B cell (primary cell): ENCODE measurements at places on chromosomes 5 and 9. TPM values are rescaled to one million over a fixed set of nuclear protein-coding genes. Genes with fewer than 3 reads are reported as not detected.

GRCh38 chr5:8473827-8474568, 605.0 kb downstream of the MTRR start:
- no peak for DNase-seq

GRCh38 chr9:132957805-132958204, 13.4 kb upstream of the TSC1 start:
- DNase-seq, result no peak

DNA sequence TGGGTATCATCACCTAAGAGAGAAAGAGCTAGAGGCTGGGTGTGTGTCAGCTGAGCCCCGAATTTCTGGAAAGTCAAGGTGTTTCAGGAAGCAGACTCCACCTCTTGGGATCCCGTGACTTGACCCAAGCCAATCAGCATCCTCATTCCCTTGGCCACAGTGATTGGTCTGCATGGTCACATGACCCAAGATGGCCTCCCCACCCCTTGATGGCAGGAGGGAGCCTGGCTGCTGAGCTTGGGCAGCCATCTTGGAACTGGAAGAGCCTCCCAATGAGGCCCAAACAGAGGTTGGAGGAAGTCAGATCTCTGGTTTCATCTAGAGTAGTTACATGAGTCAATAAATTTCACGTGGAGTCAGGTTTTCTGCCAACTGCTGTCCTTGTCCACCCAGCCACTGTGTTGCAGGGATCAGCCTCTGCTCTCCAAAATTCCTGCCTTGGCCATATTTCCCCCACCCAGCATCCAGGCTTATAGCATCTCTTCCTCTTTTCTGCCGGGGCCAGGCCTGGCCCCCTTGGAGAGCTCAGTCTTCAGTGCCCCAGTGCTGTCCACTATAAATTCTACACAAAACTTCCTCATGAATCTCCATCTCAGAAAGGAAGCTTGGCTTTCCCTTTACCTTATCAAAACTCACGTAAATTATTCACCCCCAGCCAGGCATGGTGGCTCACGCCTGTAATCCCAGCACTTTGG, 17.2 kb upstream of the SUSD3 start:
- DNase-seq, result no peak

DNA sequence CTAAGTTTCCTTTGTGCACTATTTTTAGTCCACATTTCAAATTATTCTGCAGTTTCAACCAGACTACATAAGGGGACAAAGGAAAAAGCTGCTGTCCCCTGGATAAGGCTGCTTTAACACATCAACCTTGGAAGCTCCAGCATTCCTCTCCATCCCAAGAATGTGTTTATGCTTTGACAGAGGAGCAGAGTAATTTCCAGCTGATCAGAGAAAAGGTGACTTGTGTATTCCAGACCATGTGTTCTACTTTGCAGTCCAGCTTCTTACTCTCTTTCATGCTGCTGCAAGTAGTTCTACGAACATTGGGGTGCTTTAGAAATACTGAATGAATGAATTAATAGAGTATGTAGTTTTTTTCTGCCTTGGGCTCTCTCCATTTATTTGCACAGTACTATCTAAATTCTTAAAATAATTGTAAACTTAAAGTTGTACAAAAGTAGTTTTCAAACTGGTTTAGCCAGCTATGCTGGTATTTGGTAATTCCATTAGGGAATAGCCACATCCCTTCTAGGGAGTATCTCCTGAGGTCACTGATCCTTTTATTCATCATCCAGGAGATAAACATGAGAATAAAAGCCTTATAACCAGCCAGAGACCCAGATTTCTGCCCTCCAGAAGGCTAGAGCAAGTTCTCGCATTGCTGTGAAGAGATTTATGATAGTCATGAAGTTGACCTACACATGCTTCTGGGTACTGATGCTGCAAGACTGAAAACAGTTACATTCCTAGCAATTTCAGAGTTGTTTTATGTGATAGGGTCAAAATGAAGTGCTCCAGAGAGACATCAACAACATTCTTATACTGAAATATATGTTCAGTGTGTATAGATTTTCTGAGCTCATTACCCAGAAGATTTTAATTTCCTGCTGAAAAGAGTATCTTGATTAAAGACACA, 215.2 kb downstream of the COMMD10 start:
- DNase-seq, result no peak

DNA sequence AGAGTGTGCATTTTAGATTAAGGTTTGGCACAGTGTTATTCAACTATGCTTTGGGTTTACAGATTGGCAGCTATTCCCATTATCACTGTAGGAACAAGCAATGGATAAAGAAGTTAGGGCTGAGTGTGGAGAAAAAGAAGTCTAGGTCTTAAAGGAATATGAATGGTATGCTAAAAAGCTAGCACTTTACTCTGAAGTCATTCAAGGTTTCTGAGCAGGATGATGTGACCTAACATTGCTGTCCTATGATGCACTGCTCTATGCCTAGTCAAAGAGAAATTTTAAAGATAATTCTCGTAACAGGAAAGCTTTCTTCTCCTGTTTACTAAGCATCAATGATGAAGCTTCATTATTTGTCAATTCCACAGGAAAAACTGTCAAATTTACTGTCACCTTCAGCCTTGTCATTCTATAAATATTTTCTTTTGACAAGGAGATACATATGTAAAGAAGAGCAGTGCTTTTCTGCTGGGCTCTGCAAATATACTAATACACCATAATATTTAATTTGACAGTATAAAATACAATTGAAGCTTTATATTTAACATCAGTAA, 476.1 kb upstream of the PTPRD start:
- DNase-seq, result no peak

DNA sequence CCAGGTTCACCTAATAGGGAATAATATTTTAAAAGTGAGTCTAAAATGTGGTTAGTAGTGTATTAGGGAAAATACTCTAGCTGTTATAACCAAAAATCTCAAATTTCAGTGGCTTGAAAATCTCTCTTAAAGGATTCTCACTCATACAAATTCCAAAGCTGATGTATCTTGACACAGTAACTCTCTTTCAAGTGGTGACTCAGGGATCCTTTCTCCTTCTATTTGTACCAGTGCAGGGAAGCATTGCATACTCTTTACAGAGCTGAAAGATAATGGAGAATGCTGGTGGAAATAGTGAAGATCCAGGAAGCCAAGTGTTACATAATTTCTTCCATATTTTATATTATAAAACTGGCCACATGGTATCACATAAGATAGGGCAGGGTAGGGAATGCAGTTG, 560.2 kb upstream of the CDH9 start:
- no peak for DNase-seq

- no peak for DNase-seq
Observed at GRCh38 chr9:9996259-9996658, 616.5 kb downstream of the PTPRD start.

GRCh38 chr5:140565024-140565779, 574 bp downstream of the SLC35A4 start:
- DNase-seq, result no peak

- no peak for DNase-seq
Observed at GRCh38 chr9:81719972-81720371, 30.6 kb upstream of the TLE1 start.

DNA sequence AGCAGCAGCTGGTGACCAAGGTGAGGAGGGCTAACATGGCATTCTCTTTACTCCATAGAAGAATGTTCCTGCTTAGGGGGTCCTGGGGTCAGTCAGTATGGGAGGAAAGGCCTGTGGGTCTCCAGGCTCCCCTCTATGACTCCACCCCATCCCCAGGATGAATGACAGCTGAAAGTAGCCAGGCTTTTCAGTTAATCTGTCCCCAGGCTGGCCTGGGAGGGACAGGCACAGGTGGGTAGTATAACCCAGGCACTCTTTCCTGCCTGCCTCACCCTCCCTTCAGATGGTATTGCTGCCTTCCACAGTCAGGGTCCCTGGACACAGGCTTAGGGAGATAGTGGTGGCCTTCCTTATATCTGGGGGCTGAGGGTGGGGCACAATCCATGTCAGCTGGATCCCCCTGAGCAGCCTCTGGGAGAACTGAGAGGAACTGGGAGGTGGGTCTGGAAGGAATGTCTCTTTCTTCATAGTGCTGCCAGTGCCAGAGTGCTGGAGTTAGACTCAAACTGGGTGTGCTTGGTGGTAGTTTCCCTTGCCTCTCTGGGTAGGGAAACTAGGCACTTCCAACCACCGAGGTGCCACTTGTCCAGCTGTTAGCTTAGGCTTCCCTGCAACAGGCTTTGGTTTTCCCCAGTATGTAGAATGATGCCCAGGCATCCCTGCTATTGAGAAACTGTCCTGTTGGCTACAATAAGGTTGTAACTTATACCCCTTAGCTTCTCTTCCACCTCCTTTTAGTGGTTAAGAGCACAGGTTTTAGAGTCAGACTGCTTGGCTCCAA, 27.8 kb downstream of the LARP1 start:
- no peak for DNase-seq

DNA sequence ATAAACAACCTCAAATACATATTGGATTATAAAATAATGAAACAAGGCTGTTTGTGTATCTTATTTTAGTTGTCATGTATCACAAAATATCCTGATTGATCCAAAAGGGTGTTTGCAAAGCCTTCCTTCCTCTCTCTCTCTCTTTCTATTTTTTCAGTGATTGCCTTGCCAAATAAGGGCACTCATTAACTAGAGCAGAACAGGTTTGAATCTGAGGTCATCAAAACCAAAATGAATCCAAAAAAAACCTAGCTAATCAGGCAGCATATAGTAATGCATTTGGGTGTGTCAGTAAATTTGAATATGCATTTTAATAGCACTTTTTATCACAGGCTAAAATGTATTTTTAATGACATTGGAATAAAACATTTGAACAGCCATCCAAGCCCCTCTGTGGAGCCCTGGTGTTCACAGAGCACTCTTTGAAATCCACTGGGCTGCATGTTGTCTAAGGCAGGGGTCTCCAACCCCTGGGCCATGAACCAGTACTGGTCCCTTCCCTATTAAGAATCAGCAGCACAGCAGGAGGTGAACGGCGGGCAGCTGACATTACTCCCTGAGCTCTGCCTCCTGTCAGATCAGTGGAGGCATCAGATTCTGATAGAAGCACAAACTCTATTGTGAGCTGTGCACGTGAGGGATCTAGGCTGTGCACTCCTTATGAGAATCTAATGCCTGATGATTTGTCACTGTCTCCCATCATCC, 171.8 kb upstream of the RAI14 start:
- no peak for DNase-seq

DNA sequence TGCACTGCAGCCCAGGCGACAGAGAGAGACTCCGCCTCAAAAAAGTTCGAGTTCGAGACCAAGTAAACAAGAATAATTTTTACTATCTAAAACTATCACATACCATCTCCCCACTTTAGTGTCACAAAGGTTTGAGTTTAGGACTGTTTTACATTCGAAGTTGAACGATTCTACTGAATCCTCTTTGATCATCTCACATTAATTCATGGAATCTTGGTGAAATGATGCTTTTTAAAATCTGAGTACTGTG, 715 bp upstream of the RPS6 start:
- DNase-seq, result no peak

DNA sequence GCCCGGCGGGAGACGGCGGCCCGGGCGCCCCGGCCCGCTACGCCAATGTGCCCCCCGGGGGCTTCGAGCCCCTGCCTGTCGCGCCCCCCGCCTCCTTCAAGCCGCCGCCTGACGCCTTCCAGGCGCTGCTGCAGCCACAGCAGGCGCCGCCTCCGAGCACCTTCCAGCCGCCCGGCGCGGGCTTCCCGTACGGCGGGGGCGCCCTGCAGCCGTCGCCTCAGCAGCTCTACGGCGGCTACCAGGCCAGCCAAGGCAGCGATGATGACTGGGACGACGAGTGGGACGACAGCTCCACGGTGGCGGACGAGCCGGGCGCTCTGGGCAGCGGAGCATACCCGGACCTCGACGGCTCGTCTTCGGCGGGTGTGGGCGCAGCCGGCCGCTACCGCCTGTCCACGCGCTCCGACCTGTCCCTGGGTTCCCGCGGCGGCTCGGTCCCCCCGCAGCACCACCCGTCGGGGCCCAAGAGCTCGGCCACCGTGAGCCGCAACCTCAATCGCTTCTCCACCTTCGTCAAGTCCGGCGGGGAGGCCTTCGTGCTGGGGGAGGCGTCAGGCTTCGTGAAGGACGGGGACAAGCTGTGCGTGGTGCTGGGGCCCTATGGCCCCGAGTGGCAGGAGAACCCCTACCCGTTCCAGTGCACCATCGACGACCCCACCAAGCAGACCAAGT, 723 bp downstream of the SNX18 start:
- DNase-seq, result peak; percentile 69

GRCh38 chr9:7178729-7179128, 421.0 kb downstream of the KDM4C start:
- no peak for DNase-seq

DNA sequence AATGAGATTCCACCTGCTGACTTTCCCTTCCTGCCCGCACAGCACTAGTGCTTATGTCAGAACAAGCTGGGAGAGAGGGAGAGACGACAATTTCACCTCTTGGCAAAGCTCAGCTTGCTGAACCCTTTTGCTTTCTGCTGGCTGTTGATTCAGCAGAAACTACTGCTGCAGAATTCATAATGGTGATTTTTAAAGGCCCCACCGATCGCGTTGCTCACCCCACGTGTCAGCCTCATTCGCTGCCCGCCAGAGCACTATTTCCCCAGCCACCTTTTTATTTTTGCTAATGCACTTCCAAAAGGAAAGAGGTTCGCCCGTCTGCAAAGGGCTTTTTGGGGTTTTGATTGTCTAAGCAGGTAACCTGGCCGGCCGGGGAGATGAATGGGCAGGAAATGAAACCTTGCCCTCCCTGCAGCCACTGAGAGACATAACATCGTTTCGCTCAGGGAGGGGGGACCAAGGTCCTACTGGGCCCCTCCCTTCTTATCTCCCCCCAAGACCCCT, 1.3 kb downstream of the PPP2R2B start:
- DNase-seq, result no peak

GRCh38 chr9:114525513-114525912, 20.2 kb upstream of the WHRN start:
- no peak for DNase-seq

DNA sequence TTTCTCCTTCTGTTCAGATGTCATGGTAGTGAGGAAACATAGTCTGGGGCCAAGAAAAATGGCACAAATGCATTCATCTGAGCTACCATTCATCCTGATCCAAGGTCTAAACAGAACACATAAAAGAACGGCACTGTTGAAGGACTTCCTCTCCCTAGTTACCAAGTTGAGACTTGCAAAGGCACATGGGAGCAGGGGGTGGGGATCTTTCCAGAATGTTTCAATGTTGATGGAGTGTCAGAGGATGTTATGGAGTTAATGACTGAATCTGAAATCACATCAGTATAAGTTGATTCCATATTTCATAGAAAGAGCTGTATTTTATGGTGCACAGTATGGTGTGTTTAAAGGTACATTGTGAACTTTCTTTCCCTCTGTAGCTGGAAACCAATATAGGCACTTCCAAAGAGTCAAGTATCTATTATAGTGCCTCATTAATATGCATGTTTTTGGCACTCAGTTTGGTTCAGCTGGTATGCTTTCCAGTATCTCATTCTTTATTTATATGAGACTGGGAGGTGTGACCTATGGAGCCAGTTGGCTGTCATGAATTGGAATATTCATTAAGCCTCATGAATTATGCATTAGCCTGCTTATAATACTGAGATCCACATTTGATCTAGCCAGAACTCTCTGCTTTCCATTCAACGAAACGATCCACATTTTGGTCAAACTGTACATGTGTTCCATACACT, 603.0 kb downstream of the NR2F1-AS1 start:
- no peak for DNase-seq

GRCh38 chr9:85404911-85405565, 336.7 kb downstream of the AGTPBP1 start:
- DNase-seq, result no peak

The OR2K2 gene
- not detected in 2 replicates for total RNA-seq

The FBP2 gene
- total RNA-seq, result not detected in 2 replicates

The ZBTB34 gene
- total RNA-seq, result 12.1 and 13.2 TPM in 2 replicates

The SPATA9 gene
- 0.22 TPM in 1 of 2 replicates, not detected in the other for total RNA-seq

The FRRS1L gene
- total RNA-seq, result not detected in 2 replicates

The OLFML2A gene
- 0.73 and 0.76 TPM in 2 replicates for total RNA-seq
